Esophagus muscularis mucosa (tissue), 4 donors: ENCODE measurements at places on chromosomes 6 and 20.

DNA sequence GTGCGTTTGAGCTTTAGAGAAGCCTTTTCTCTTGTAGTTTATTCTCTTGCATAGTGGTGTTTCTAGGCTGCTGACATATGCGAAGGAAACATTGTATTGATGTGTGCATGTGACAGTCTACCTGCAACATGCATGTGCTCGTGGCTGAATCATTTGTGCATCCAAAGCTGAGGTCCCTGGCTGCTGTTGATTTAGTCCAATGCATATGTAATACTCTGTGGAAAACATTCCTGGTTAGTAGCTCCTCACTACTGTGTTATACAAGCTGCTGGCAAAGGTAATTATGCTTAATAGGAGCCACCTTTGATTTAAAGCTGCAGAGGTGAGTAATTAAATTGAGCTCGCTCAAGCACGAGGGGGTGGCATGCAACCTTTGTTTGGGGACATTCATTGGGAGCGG, 24.5 kb downstream of the TSHZ2 start:
- no peak for DNase-seq

GRCh38 chr6:131213501-131213990, 78.3 kb downstream of the AKAP7 start:
- DNase-seq, result no peak

- DNase-seq, result peak; percentile 93
Observed at GRCh38 chr6:15244620-15245360, 1.1 kb upstream of the JARID2 start.

GRCh38 chr20:52572687-52573086, 381.1 kb upstream of the ZFP64 start:
- no peak for DNase-seq

DNA sequence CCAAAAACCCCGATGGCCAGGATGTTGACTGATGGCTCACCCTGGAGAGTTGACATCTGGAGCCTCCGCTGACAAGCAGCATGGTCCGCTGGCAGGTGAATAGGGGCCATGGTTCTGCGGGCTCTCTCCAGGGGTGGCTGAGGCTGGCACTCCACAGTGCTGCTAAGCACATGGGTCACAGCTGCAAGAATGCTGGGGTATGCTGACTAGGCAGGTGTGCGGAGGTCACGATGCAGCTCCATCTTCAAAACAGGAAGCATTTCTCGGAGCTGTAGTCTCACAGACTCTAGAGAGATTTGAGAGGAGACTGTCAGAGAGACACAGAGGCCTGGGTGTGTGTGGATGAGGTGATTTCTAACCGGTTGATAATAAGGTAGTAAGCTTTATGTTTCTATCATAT, 341.6 kb downstream of the NRN1 start:
- no peak for DNase-seq

DNA sequence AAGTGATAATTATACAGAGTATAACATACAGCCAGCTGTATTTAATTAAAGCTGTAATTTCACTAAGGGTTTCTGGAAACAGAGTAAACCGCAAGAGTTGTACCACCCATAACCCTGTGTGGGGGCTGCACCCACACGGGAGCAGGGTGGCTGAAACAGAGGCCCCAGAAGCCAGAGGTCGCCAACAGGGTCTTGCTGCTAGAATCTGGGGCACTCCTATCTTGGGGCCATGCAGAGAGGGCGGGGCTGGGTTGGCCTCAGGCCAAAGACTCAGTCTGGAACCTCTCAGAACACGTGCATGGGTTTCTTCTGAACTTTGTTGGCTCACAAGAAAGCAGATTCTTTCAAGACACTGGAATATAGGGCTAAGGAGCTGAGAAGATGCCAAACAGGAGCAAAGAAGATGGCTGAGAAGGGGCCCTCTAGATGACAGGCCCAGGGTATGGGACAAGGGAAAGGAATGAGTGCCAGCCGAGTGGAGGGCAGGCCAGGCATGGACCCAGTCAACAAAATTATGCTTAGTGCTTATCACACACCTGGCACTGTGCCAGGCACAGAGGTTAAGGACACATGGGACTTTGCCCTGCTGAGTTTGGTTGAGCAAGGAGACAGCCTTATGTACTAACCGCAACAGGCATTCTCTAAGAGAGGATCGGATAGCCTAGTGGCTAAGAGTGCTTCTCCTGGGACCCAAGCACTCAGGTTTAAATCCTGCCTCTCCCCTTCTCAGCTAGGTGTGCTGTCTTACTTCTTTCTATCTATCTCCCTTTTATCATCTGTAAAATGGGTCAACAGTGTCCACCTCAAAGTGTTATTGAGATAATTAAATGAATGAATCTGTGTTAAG, 96.6 kb upstream of the FOXP4 start:
- no peak for DNase-seq

GRCh38 chr6:15915508-15916178, 213.2 kb upstream of the MYLIP start:
- no peak for DNase-seq

DNA sequence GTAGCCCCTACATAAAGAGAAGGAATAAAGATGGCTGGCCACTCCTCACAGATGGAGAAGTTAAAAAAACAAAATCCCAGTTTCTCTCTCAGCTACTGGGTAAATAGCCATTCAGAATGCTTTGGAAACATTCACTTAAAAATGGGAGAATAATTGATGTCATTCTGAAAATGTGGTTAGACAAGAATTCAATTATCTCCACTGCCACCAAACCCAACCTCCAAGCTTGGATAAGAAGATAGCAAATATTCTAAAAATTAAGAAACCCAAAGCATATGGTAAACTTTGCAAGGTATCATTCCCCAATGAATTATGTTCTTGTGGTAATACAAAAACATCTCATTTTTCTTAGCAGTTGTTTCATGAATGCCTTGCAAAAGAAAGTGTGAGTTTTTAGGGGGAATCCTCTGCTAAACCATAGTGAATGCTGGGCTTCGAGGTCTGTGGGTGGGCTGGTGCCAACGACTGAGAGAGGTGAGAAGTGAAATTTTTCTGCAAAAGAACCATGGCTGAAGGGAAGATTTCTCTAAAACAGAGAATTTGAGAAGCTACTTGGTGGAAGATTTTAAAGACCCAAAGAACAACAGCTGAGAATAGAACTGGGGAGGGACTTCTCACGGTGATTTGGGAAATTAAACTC, 497.9 kb upstream of the JARID2 start:
- DNase-seq, result no peak

- DNase-seq, result no peak
Observed at GRCh38 chr6:65199683-65200082, 507.3 kb downstream of the EYS start.

GRCh38 chr20:13910492-13910891, 79.9 kb downstream of the SEL1L2 start:
- no peak for DNase-seq

GRCh38 chr6:87183687-87184086, 28.3 kb downstream of the ZNF292 start:
- no peak for DNase-seq

- no peak for DNase-seq
Observed at GRCh38 chr20:33470866-33471265, 19.0 kb upstream of the CBFA2T2 start.

- DNase-seq, result no peak
Observed at GRCh38 chr20:51423810-51424209, 118.7 kb downstream of the NFATC2 start.

GRCh38 chr20:8616792-8617191, 452.1 kb upstream of the PLCB4 start:
- no peak for DNase-seq

GRCh38 chr6:91521999-91522398, 935.1 kb upstream of the MAP3K7 start:
- no peak for DNase-seq

DNA sequence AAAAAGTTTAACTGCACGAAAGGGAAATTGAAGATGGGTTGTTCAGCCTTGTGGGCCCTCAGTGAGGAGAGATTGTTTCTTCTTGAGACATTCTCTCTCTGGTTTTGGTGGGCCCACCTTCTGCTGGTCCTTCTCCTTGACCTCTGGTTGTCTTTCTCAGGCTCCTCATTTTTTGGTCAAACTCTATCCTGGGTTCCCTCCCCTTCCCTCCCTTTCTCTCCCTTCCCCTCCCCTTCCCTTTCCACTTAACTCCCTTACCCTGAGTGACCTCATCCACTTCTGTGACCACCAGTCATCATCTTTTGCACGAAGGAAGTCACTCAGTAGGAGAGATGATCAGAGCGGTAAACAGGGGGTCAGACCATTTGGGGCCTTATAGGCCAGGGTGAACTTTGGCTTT, 71.5 kb upstream of the RALY start:
- DNase-seq, result no peak

DNA sequence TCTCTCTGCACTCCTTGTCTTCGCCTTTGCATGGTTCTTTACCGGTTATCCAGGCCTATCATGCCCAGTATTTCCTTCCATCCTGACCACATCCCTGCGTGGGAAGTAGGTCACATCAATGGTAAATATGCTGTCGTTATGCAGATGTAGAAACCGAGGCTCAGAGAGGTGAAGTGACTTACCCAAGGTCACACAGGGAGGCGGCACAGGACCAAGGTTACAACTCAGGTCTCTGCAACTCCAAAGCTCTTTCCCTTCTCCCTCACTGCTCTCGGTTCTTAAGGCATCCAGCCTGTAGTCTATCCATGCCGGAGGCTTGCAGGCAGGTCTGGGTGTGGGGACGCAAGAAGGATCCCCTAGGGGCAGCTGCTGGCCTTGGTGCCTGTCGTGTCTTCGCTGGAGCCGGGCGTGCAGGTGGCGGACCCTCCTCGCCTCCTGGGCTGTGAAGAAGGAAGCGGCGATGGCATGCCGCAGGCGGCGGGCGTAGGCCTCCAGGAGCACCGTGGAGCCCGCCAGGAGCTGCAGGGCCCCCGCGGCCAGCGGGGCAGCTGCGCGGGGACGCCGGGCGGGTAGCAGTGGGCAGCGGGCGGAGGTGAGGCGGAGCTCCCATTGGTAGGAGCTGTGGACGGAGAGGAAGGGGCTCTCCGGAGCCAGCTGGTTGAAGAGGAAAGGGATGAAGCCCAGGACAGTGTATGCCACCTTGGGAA, 9.1 kb downstream of the OCSTAMP start:
- DNase-seq, result no peak

GRCh38 chr6:16844183-16844582, 82.9 kb upstream of the ATXN1 start:
- no peak for DNase-seq

GRCh38 chr20:53331151-53331973, 262.3 kb downstream of the ZNF217 start:
- DNase-seq, result no peak

- no peak for DNase-seq
Observed at GRCh38 chr6:87698547-87699006, 3.5 kb downstream of the AKIRIN2 start.

- DNase-seq, result no peak
Observed at GRCh38 chr6:125421836-125422235, 120.1 kb upstream of the HDDC2 start.

DNA sequence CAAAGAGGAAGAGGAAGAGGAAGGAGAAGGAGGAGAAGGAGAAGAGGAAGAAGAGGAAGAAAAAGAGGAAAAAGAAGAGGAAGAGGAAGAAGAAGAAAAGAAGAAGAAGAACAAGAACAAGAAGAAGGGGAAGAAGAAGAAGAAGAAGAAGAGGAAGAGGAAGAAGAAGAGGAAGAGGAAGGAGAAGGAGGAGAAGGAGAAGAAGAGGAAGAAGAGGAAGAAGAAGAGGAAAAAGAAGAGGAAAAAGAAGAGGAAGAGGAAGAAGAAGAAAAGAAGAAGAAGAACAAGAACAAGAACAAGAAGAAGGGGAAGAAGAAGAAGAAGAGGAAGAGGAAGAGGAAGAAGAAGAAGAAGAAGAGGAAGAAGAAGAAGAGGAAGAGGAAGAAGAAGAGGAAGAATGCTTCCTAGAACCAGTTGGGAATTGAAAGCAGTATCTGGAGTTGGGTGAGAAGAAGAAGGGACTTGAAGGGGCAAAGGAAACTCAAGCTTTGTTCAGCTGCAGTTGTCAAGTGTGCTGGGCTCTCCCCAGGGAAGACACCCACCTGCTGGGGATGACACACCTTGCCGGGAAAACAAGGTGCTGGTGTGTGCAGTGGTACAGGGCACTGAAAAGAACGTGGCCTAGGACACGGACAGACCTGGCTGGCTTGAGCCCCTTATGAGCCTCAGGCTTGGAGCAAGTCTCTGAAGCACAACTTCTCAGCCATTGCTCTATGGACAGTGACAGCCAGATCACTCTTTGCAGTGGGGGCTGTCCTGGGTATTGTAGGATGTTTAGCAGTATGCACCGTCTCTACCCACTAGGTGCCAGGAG, 30.1 kb upstream of the ARFGEF2 start:
- DNase-seq, result no peak

- DNase-seq, result no peak
Observed at GRCh38 chr6:132369526-132369925, 31.7 kb downstream of the MOXD1 start.

DNA sequence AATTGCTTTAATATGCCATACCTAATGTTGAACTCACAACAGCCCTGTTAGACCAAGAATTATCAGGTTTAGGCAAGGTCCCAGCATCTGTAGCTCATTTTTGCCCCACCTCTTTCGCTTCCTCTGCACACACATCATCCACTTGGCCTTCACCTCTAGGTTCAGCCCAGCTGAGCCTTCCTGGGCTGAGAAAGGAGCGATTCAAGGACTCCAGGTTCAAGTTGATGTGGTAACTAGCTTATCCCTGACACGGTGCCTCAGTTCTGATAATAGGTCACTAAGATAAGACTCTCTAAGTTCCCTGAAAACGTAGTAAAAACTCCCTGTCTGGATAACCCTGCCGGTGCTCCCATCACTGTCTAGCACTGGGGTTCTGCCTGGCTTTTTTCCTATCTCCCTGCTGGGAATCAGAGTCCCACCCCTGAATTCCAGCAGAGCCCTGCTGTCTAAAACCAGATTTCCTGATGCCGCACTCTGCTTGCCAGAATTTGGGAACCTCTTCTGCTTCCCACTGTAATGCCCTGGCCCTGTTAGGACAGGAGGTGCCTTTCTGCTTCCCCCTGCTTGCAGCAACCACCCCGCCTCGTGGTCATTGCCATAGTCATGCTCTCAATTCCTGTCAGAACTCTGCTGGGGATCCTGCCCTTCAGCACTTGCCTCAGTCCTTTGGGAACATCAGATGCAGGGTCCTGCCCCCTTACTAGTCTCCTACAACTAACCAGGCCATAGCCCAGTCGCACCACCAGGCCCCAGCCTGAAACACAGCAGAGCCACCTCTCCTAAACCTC, 47.6 kb downstream of the ALDH8A1 start:
- DNase-seq, result no peak

DNA sequence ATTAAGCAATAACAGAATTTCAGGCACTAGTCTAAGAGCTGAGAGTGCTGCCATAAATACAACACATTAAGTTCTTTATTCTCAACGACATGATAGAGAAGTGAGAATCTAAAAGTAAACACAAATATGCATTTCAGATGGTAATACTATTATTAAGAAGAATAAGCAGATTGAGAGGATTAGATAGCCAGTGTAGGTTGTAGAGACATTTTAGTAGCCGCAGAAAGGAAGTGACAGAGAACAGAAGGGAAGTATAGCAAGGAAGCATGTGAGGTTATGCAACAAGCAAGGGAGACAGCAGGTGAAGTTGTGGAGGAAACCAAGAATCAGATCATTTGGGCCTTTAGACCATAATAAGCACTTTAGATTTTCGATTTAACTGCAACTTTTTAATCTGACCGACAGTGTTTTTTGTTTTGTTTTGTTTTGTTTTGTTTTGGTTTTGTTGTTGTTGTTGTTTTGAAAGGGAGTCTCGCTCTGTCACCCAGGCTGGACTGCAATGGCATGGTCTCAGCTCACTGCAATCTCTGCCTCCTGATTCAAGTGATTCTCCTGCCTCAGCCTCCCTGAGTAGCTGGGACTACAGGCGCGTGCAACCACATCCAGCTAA, 737.0 kb upstream of the ADGRB3 start:
- no peak for DNase-seq
